ENCODE measurements at places on chromosomes 16 and 17.

DNA sequence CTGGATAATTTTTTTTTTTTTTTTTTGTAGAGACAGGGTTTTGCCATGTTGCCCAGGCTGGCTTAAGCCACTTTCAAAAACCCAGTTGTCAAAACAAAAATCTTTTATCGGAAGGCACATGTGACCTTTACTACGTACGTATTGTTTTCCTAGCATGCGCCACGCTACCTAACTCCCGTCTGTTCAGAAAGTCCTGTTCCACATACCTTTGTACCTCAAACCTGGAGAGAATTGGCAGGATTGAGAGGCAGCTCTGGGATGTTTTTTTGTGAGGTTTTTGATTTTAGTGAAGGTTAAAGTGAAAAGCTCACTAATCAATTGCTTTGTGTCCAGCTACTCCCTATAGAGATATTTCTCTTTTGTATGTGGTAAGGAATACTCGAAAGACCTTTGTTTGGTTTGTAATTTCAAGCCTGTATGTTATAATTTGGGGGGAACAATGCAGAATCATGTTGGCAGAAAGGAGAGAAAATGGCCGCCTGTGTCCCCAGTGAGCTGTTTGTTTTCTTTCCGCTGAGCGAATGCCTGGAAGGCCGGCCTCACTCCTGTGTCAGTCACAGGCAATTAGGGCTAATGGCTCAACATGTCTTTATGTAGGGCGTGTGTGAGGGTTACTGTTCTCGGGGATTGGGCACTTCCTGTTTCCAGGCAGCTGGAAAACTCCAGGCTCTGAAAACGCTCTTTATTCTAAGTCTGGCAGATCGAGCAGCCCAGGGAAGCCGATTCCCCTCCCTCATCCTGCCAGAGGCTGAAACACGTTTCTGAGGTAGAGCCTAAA lies 60.8 kb upstream of the CLEC18A start:
- peak; percentile 38 for DNase-seq

DNA sequence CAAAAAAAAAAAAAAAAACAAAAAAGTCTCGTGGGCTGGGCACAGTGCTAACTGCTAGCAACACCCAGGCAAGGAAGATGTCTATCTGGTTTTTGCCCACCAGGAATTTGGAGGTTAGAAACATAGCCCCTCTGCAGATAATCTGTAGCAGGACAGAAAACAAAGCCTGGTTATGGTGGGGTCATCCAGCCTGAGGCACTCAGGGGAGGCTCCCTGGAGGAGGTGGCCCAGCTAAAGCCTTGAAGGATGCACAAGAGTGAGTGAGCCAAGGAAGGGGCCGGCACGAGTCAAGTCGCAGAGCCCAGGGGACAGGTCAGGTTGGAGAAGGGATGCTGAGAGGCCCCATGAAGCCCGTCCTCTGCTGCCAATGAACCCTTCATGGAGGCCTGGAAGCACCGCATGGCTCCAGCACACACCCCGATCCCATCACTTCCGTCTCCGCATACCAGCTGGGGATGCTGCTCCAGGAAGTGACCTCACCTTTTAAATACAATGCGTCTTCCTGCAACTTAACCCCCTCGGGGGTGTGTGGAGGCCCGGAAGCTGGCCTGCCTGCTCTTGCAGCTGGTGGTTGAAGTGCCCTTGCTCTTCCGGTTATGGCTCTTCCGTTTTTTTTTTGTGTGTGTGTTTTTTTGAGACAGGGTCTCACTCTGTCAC lies 86.5 kb downstream of the ENGASE start:
- no peak for DNase-seq

DNA sequence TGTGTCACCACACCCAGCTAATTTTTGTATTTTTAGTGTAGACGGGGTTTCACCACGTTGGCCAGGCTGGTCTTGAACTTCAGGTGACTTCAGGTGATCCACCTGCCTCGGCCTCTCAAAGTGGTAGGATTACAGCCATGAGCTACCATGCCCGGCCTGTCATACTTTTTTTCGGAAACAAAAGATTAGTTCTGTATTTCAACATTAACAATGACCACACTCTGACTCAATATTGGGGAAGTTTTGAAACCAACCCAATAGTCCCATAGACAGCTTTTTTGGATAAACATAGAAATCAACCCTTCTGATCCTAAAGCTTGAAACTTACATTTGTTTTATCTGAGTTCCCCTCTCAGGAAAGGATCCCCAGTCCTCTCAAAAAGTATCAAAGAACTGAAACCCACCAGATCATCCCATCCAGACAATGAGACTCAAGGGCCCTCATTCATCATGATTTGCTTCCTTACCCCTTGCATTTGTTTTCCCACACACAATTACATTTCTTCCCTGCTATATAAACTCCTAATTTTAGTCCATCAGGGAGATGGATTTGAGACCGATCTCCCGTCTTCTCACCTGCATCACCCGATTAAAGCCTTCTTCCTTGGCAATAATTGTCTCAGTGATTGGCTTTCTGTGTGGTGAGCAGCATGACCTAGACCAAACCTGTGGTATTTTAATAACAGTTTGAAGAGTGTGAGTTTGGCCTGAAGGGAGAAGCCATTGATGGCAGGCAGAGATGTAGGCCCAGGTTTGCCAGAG lies 7.2 kb upstream of the AGRP start:
- DNase-seq: no peak

GRCh38 chr16:85750146-85750826 lies 610 bp downstream of the C16orf74 start:
- no peak for DNase-seq

- no peak for DNase-seq
Observed at GRCh38 chr16:85254921-85255320, 142.6 kb upstream of the CIBAR2 start.

DNA sequence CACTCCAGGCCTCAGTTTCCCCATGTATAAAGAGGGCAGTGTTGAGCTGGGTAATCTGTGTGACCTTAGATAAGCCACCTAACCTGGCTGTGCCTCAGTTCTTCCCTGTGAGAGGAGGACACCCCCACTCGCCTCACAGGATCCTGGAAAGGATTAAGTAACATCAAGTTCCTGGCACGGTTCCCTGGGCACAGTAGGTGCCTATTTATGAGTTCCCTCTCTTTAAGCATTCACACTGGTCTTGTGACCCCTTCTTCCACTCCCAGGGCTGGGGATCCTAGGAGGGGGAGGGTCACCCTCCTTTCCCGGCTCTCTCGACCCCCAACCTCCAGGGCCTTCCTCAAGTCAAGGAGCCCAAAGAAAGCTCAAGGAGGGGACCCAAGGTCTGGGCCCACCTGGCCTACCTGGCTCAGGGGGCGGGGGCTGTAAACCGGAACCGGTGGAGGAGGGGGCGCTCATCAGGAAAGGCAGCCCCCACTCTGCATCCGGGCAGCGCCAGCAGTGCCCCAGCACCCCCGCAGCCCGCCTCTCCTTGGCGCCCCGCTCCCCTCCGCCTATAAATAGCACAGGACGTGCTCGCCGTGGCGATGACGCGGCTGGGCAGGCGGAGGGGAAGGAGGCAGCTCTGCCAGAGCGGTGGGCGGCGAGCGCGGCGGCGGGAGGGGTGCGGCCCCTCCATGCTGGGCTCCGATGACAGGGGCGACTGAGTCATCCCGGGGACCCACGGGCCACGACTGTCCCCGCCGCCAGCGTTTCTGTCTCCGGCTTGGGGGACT lies 9.4 kb downstream of the RPL19 start:
- no peak for DNase-seq

GRCh38 chr17:34248511-34249024 lies 6.5 kb upstream of the CCL2 start:
- DNase-seq: no peak

DNA sequence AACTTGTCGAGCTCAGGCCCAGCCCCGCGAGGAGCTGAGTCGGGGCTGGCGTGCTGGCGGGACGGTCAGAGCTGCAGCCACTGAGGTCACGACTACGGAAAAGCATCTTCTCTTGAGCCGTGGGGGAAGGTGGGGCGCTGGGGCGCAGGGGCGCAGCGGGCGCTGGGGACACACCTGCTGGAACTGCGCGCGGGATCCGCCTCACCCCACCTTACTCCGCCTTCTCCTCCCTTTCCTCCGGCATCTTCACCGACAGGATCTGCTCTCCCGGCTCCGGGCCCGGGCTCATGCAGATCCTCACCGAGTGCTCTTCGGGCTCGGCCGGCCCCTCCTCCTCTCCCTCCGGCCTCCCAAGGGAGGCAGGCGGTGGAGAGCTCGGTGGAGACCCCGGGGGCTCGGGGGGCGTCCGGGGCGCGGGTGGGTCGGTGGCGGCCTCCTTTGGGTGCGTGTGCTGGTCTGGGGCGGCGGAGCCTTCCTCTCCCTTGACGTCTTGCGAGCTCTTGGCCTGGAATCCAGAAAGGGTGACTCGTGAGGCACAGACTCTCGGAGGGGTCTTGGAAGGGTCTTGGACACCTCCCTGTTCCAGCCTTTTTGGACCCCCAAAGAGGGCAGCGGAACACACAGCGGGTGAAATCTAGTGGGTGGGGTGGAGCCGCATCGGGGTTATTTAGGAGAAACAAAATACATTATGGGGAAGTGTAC lies 81.8 kb upstream of the KIFC3 start:
- no peak for DNase-seq

DNA sequence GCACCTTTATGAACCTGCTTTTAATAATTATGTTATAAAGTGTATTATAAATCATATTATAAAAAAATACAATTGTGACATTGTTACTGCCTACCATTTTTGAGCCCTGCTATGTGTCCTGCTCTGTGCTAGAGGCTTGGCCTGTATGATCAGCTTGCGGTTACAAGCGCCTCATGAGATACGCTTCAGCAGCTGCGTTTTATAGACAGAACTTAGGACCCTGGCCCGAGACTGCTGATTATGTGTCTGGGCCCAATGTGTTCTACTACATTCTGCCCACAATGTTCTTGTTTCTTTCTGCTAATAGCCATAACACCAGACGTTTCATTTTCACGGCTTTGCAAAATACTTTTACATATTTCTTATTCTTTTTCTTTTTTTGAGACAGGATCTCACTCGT lies 395.8 kb downstream of the SLC39A11 start:
- DNase-seq: no peak

DNA sequence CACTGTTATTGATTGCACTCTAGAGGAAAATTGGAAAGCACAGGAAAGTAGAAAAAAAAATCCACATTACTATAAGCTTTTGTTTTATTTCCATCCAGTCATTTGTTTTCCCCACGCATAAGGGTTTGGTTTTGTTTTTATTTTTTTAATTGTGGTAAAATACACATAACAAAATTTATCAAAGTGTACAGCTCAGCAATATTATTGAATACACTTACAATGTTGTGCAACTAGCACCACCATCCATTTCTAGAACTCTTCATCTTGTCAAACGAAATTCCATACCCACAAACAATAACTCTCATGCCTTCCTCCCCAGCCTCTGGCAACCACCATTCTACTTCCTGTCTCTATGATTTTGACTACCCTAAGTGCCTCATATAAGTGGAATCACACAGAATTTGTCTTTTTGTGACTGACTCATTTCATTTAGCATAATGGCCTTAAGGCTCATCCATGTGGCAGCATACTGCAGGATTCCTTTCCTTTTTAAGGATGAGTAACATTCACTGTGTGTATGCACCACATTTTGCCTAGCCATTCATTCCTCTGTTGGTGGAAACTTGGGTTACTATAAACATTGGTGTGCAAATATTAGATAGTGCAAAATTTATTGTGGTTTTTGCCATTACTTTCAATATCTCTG lies 11.1 kb downstream of the SPPL2C start:
- DNase-seq: no peak

DNA sequence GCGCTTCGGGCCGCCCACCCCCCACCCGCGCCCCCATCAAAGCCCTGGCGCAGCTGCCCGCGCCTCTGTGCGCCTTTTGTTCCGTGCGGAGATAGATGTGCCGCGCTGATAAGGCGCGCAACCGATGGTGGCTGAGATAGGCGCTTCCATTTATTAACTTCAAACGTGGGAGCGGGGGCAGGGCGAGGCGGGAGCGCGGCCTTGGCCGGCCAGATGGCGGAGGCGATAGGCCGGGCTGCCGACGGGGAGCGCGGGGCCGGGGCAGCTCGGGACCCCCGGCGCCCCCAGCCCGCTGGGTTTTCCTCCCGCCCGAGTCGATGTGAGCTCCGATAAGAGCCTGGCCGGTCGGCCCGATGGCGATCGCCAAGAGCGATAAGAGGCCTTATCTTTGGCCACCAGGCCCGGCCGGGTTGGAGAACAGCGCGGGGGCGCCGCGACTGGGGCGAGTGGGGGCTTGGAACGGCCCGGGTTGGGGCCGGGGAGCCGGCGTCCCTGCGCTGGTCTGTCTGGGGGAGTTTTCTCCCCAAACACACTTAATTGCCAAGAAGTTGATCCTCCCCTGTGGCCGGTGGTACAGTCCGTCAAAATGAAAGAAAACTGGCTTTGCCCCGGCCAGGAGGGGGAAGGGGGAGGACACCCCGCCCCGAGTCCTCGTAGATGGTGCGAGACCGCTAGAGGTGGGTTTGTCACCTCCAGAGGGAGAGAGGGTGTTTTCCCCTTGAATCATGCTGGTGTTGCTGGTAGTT lies 2.7 kb downstream of the ZFPM1 start:
- no peak for DNase-seq

DNA sequence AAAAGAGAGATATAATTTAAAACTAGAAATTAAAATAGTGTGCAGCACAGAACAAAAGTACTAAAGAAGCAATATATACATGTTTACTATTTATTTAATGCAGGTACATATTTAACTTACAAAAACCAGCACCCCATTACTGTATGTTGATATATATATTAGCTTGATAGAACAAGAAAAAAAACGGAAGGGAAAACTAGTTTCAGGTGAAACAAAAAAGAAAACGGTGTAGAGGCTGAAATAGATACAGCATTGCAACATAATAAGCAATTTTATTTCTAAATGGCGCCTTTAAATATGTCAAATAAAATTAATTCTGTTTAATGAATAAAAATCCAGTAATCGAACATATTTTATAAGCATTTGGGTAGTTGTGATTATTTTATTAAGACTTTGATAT lies 3.9 kb downstream of the HNF1B start:
- no peak for DNase-seq

DNA sequence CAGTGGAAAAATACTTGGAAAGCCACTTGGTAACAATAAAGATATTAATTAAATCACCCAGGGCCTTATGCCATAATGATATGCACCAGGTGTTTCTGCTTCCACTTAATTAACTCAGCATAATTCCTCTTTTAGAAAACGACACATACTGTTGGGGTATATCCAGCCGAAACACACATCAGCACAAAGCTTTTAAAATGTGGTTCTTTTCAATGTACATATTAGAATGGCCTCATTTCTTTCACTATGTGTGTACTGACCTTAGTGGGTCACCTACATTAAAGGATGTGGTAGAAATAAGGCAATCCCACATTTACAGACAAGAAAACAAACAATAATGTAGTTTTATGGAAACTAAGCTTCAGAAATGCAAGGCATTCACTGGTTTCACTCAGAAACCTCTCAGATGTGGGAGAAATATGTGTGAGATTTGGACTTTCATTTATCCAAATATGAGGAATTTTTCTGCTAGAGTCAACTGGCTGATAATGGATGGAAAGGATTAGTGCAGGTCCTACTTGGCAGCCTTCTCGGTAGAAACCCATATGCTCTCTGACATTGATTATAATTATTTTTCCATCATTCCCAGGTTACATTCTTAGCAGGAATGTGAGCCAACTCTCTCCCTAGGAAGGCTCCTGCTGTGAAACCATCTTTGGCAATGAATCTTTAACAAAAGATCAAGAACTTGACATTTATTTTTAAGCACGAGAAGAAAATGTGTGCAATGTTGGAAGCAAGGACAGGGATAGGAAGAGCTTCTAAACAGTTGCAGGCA lies 66.7 kb upstream of the DHX40 start:
- DNase-seq: no peak

- no peak for DNase-seq
Observed at GRCh38 chr16:28192806-28193529, 18.8 kb downstream of the XPO6 start.

All from NCI-H2029 treated with DMSO at 0.1 percent for 48 hours (cell line).